ENCODE measurements at places on chromosomes 12 and 14.

GRCh38 chr12:27344760-27345159 lies 12.1 kb downstream of the BMAL2 start:
- no peak for DNase-seq

- DNase-seq = no peak
These were observed 477.0 kb downstream of the DPF3 start for GRCh38 chr14:72416892-72417291.

DNA sequence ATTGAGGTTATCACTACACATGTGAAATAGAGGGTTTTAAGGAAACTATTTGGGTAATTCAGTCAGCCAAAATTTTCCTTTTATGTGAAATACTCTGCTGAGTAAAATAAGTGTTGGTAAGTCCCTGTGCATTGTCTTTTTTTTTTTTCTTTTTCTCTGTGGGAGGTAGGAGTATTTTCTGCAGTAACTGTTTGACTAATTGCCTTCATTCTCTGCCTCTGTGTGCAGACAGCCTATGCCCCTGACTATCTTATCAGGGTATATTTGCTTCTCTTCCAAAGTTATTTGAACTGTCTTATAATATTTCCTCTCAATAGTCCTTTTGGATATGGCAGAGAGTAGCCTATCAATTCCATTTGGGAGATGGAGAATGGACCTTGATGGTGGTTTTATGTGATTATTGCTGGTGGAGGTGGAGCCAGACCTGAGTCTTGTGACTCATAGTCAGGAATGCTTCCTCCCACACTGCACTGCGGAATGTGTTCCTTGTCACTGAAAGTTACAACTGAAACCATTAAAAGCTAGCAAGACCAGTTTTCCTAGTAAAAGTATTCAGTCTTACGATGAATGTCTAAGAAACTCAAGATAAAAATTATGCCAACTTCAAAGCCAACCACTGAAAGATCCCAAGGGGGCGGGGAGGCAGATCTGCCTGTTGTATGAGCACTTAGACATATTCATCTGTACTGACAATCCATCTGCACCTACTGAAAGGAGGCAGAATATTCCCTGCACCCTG lies 40.9 kb upstream of the STXBP6 start:
- DNase-seq = no peak

DNA sequence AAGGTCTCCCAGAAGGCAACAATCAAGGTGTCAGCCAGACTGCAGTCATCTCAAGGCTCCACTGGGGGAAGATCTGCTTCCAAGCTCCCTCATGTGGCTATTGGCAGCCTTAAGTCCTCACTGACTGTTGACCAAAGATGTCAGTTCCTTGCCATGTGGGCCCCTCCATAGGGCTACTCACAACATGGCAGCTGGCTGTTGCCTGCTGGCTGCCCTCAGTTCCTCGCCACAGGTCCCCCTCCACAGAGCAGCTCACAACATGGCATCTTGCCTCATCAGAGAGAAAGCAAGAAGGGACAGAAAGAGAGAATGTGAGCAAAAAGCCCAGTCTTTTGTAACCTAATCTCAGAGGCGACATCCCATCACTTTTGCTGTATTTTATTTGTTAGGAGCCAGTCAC lies 34.4 kb upstream of the EGLN3 start:
- DNase-seq = peak; percentile 9

GRCh38 chr14:95829321-95829720 lies 47.3 kb upstream of the TUNAR start:
- DNase-seq = no peak

DNA sequence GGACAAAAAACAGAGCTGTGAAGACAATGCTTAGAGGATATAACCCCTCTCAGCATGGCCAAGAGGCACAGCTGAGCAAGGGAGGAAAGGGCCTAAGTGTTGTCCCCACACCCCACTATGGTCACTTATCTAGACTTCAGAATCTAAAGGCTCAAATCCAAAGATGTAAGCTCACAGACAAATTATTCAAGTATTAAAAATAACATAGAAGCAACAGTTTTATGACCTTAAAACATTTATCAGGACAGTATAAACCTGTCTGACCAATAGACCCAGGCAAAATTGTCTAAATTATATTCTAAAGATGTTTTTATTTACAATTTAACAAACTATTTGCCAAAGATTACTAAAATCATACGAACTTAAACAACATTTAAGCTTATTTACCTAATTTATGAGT lies 28.1 kb upstream of the PRICKLE1 start:
- DNase-seq = no peak

GRCh38 chr14:41146391-41146790 lies 460.3 kb upstream of the LRFN5 start:
- DNase-seq = no peak

DNA sequence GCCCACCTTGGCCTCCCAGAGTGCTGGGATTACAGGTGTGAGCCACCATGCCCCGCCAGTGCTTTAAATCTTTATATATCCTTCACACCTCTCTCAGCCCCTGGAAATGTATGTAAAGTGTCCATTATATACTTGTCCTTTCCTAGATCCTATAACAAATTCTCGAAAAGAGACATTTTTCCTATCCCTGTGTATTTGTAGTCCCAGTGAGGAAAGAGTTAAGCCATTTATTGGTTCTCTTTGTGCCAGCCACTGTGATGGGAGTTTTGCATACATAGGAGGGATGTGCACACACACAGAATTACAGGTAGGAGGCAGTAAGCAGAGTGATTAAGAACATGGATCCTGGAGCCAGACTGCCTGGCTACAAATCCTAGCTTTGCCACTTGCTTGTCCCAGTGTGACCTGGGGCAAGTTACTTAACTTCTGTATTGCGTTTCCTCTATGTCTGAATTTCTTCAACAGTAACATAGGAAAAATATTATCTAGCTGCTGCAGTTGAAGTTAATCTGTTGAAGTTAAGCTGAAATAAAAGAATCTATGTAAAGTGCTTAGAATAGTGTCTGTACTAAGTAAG lies 2.1 kb upstream of the RABGGTA start:
- DNase-seq = peak; percentile 31

DNA sequence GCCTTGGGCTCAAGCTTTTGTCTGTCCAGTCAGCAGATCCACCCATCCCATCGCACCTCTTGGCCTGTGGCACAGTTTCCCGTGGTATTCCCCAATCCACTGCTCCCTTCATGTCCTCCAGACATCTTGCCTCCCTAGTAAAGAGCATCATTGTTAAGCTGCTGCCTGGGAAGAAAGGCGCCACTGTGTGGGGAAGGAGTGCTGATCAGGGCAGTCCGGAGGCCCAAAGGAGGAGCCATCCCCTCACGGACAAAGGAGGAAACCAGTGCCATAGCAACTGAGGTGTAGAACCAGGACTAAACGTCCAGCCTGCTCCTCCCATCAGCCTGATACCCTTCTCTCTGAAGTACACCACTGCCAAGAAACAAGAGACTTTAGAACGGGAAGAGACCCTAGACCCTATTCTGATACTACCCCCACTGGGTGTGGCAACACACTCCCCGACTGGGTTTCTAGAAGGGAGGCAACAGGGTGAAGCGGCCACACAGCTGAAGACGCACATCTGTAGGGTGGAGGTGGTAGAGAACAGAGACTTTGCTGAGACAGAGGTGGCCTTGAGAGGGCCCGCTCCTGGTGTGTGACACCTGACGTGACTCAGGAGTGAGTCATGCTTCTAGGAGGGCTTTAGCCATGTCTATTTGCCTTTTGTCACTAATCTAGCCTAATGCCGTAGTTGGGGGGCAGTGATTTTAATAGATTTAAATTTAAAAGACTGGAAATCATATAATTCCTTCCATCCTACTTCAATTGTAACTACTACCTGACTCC lies 185.0 kb downstream of the DPF3 start:
- DNase-seq = no peak

DNA sequence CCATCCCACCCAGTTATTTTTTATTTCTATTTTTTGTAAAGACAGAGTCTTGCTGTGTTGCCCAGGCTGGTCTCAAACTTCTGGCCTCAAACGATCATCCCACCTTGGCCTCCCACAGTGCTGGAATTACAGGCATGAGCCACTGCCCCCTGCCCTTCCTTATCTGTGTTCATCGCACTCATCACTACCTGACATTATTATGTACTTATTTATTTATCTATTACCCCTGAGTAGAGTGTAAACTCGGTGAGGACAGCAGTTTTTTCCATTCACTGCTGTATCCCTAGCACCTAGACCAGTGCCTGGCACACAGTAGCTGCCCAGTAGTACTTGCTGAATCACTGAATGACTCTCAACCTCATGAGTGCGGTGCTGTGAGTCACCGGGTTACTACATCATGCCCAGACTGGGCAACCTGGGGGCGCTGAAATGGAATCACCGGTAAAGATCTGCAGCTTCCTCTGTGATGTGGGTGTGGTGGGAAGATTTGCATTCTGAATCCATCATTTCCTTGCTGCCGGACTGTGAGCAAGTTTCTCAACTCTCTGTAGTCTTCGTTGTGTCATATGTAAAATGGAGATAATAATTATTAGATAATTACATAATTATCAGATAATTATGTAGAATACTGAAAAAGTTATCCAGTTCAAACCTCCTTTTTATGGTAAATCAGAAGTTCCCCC lies 81.9 kb upstream of the USP44 start:
- no peak for DNase-seq

- DNase-seq = no peak
These were observed 242.8 kb downstream of the DPF3 start for GRCh38 chr14:72651081-72651480.

DNA sequence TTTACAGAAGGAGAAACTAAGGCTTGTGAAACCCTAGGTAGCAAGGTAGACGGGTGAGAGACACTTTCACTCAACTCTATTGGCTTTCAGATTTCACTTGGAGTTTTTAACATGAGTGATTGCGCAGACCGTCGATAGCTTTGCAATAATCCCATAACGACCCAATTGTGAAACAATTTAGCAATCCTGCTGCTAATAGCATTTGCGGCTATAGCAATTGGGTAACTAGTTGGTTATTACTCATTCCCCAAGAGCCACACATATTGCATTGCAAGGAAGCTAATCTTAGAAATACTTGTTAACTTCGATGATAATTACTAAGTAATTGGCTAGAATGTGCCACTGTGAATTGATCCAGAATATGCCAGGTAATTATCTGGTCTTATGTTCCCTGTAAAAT lies 159.9 kb upstream of the NOS1 start:
- DNase-seq = no peak

GRCh38 chr14:104913435-104913834 lies 11.2 kb upstream of the PLD4 start:
- no peak for DNase-seq

GRCh38 chr14:39109893-39110715 lies 4.0 kb upstream of the GEMIN2 start:
- peak; percentile 33 for DNase-seq
